ENCODE measurements at places on chromosomes 6 and 20. TPM values are rescaled to one million over a fixed set of nuclear protein-coding genes. Genes with fewer than 3 reads are reported as not detected.

- DNase-seq: no peak
Measured at GRCh38 chr20:22762576-22763256, 178.3 kb upstream of the FOXA2 start.

DNA sequence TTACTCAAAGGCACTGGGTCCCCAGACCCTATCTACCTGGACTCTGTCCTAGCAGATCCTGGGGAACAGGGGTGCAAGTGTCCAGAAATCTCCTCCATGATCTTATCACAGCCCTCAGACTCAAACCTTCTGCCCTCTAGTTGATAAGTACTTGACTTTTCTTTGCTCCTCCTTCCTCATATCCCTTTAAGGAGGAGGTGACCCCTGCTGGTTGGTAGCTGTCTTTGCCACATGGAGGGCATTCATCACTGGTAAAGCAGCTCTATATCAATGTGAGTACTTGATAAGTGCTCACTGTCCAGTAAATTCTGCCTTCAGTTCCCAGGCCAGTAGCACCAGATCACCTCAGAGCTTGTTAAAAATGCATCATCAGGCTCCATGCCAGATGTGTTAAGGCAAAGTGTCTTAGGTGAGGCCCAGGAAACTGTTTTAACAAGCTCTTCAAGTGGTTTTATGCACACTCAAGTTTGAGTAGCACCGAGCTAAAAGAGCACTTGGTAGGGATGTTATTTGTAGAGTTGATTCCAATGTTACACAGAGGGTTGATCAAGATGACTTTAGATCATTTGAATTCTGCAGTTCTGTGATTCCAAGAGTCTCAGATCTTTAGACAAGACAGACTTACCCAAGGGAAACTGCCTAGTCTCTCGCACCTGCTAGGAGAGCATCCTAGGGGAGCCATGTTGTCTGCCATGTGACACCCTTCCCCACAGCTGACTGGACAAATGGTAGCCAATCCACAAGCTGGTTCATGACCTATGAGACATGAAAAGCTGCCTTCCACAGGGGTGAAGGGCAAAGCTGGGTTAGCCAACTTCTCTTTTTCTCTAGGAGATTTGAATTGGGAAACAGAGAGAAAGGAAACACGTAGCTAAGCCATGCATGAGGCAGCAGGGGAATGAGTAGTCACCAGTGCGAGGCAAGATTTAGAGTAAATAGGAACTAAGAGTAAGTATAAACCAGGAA is 18.6 kb downstream of the TREML2 start:
- peak; percentile 82 for DNase-seq

DNA sequence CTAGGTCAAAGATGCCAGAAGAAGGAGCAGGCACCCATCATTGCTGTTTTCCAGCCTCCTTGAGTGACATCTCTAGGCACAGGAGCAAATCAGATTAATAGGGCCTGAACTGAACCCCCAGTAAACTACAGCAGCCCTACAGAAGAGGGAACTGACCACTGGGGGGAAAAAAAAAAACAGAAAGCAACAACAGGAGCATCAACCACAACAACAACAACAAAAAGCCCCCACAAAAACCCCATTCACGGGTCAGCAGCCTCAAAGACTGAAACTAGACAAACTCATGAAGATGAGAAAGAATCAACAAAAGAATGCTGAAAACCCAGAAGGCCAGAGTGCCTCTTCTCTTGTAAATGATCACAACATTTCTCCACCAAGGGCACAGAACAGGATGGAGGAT is 537.4 kb upstream of the BTBD3 start:
- no peak for DNase-seq

DNA sequence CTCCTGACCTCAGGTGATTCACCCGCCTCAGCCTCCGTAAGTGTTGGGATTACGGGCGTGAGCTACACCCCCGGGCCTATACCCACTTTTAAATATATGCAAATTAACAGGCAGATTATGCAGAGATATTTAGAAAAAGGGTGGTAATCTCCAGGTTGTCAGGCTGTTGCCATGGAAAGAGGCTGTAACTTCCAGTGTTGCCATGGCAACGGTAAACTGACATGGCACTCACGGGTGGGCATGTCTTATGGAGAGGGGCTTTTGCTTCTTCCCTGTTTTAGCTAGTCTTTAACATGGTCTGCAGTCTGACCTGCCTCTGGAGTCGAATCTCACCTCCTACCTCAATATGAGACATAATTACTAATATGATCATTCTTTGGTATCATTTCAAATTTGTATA is 44.9 kb downstream of the ZNF334 start:
- DNase-seq: no peak

- no peak for DNase-seq
Measured at GRCh38 chr6:164916087-164916486, 393.3 kb downstream of the C6orf118 start.

DNA sequence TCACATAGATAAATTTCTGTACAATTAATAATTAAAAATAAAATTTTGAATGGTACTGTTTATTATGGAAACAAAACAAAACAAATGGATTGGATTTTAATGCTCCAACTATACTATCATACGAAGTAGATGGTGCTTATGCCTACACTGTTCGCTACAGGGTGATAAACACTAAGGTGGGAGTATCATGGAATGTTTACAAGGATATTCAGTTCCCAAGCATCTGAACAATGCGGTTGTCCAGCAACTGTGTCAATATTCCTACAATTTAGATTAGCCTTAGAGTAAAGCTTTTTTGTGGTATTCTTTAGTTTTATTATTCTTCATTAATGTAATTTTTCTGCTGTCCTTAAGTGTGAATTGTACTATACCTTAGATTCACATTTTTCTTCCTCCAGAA is 105.1 kb downstream of the MMS22L start:
- no peak for DNase-seq

DNA sequence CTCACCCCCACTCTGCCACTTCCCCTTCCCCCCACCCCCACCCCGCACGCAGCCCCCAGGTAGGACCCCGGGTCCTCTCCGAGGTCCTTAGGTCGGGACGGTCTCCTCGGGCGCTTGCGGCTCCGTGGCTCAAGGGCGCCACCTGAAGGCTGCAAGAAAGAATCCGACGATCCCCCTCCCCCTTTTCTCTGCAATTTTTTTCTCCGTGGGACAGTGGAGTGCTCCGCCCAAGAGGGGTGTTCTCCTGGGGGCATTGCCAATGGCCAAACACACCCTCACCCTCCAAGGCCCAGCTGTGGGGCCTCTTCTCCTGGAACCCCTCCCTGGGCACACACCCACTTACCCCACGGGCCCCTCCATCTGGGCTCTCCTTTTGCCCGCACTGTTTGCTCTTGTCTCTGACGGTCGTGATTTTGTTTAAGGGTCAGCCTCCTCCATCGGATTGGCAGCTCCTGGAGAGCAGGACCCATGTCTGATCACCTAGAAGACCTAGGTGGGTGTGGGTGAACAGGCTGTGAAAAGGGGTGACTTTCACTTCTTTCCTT is 1.1 kb upstream of the TMEM74B start:
- DNase-seq: no peak

DNA sequence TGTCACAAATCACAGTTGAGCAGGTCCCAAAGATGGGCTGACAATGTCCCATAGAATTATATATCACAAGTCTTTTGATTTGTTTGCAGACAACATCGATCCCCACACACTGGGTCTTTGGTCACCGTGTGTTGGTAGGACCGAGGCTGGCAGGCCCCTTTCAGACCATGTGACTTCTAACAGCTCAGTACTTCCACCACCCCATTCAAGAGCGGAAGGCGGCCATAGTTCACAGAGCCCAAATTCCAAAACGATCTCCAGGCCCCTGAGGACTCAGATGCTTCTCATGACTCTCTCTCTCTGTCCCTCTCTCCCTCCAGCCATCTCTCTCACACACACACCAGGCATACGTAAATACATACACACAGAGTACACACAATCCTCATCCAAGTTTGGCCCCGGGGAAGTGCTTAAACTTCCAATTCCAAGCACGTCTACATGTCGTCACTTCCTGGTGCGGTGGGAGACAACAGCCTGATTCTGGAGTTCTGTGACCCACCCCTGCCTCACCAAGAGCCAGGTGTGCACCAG is 155.9 kb upstream of the INSM1 start:
- no peak for DNase-seq

DNA sequence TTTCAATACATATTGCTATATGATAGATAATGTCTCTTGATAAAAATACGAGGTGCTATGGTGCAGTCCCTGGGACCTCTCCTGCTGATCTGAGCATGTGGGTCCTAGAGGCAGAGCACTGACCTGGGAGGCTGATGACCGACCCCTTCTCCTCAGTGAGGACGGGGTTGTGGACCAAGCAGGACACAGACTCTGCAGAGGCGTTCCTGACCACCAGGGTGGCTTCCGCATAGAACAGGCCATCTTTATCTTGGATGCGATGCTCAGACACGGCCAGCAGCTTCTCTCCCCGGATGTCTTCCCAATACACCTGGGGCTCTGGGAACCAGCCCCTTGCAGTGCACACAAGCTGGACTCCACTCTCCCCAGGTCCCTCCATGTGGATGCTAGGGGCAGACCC is 4.2 kb downstream of the BTNL2 start:
- DNase-seq: no peak

GRCh38 chr20:37218441-37218840 is 39.1 kb upstream of the MROH8 start:
- DNase-seq: no peak

DNA sequence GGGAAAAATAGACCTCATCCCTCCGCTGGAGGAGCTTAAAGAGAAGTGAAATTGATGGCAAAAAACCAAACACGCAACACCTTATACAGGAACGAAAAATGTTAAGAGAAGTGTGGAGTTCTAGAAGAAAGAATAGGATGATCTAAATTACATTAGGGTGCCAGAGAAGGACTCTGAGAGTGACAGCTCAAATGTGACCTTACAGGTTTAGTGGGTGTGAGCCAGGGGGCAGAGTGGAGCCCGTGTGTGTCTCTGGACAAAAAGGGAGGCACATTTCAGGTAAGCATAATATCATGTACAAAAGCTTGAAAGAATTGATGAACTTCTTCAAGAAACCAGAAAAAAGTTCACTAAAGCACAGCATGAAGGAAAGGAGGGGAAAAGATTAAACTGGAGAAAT is 20.8 kb downstream of the HLA-DRA start:
- DNase-seq: no peak

DNA sequence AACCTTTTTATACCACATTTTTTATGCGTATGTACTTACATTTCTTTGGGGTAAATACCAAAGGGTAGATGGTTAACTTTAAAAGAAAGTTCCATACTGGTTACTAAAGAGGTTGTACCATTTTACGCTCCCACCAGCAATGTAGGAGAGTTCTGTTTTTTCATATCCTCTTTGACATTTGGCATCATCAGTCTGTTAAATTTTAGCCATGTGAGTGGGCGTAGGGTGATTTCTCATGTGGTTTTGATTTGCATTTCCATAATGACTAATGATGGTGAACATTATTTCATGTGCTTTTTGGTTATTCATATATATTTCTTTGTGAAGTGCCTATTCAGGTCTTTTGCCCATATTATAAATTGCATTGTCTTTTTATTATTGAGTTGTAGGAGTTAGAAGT is 194.2 kb downstream of the PRL start:
- no peak for DNase-seq

- DNase-seq: no peak
Measured at GRCh38 chr6:100775667-100776066, 105.5 kb downstream of the ASCC3 start.

DNA sequence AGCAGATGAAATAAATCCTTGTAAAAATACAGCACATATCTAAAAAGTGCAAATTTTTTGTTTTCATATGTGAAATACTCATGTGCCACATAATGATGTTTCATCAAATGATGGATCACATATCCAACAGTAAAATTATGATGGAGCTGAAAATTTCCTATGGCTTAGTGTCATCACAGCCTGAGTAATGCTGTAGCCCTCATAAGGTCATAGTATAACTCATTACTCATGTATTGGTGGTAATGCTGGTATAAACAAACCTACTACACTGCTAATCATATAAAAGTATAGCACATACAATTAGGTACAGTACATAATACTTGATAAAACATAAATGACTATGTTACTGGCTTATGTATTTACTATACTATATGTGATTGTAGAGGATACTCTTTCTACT is 12.9 kb downstream of the TSPYL1 start:
- DNase-seq: no peak

DNA sequence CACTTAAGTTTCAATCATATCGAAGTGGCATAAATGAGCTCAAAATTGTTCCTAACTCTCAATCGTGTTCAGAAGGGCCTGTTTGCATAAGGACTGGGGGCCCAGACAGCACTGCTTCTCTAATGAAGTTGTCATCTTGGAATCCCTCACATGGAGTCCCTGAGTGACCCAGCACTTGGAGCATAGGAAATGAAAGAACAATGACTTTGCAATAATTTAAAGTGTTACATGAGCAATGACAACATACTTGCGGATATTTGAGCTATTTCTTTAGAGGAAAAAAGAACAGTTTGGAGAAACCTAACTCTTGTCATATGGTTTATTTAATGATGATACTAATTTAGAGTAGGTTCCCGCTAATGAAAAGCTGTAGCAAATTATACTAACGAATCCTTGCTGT is 239.9 kb downstream of the TSHZ2 start:
- no peak for DNase-seq

MEI4 gene
- not detected for total RNA-seq

SLC16A10 gene
- total RNA-seq: 5.0 TPM

RAB44 gene
- 0.11 TPM for total RNA-seq

RGS17 gene
- 0.43 TPM for total RNA-seq

OLIG3 gene
- not detected for total RNA-seq

ATP6V1G2 gene
- 2.6 TPM for total RNA-seq

Data from cardiac septum (tissue), 1 donor.